ENCODE measurements at places on chromosomes 1 and 21.
A peak's percentile ranks its signal among the peaks of the same experiment; 100 is the strongest.

DNA sequence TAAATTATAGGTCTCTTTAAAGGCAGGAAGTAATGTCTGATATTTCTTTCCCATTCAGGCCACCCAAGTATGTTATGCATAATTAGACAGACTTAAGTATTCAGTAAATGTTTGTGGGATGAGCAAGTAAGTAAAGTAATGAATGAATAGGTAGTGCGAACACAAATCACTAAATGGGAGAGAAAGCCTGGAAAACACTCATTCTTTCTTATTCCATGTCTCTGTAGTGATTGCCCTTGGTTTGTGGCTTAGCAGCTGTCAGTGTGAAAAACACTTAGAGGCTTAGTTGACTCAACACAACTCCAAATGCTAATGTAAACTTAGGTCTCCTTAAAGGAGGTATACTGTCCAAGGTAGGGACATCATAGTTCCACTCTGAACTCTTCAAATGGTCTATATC lies 182.5 kb downstream of the ZC3H11B start:
- DNase-seq = no peak

- DNase-seq = no peak
Measured at GRCh38 chr1:63127376-63127775, 195.0 kb upstream of the FOXD3 start.

DNA sequence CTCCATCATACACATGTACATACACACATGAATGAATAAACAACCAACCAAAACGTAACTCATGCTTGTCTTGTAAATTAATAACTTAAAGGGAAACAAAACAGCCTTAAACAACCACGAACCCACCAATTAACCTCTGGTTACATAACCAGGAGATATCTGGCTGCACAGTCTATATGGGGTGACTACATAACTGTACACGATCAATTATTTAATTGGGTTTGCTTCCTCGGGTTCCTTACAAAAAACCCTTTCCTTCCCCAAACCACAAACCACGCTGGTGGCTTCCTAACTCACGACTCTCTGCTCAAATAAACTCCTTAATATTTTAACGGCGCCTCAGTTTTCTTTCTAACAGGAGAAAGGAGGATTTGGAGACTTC lies 744 bp downstream of the ZNF670 start:
- DNase-seq = no peak

GRCh38 chr1:205943245-205943644 lies at the start of gene SLC26A9:
SLC26A9 (minus strand) TSS chr1:205943456; CDS start chr1:205935820, 7,636 bp downstream.
- no peak for DNase-seq

DNA sequence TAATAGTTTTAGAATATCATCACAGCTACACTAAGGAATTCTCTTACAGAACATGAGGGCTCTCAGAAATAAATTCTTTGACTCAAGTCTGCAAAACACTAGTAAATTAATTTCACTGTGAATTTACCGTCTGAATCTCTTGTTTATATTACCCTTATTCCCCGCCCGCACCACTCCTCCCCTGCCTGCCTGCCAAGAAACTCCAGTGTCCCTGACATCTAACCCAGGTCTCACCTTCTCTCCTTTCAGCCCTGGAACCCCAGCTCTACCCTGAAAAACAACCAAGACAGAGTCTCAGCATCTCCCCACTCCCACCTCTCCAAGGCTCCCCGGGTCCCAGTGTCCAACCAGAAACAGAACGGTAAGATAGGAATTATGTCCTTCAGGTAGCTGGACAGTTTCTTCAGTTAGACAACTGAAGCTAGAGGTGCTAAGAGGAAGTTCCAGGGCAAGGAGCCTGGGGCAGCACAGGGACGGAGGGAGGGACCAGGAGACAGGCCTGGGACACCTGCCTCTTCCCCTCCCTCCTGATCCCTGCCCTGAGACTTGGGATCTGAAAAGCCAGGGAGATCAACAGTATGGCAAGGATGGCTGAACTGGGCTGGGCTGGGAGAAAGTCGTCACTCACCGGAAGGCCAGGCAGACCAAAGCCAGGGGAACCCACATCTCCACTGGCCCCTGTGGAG lies 15.4 kb downstream of the COL16A1 start:
- DNase-seq = no peak

- DNase-seq = no peak
Measured at GRCh38 chr21:22993822-22994574, 1995.8 kb downstream of the NCAM2 start.

DNA sequence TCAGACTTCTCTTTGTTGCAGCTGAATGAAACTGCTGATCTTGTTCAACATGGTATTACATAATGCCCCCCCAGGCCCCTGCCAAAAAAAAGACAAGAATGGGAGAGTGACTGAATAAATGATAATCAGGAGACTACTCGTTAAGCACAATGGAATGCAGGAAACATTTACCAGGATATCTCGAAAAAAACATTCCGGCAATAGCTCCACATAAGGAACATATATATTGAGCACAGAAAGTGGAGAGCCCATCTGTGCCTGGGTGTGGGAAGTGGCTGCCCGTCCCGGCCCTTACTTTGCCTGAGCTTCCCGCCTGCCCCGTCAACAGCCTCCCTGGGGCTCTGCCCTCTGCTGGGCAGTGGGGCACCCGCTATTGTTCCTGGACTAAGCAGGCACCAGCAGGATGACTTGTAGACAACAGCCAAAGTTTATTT lies 13.3 kb downstream of the TRIM11 start:
- DNase-seq = no peak

GRCh38 chr1:37846647-37847339 lies 12.6 kb downstream of the MTF1 start:
- DNase-seq = no peak

- peak; percentile 66 for DNase-seq
Measured at GRCh38 chr1:27296773-27297291, 25.1 kb upstream of the TMEM222 start.

- DNase-seq = no peak
Measured at GRCh38 chr1:66494482-66494881, 39.5 kb upstream of the SGIP1 start.

DNA sequence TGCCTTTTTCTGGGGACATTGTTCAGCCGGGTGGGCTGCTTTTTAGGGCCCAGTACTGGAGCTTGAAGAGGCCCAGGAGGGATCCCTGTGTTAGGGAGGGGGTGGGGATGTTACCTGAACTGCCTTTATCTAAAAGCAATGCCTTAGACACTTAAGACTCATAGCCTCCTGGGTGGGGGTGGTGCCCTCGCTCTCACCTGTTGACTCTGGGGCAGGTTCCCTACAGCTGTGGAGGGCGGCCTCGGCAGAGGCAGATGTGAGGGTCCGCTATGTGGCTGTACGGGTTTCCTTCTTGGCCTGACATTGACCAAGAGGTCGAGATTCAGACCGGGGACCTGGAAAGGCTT lies 716 bp downstream of the INAVA start:
- DNase-seq = no peak

- no peak for DNase-seq
Measured at GRCh38 chr21:35084869-35085268, 35.8 kb upstream of the RUNX1 start.

- DNase-seq = no peak
Measured at GRCh38 chr21:38081708-38082107, 165.5 kb upstream of the KCNJ6 start.

- DNase-seq = no peak
Measured at GRCh38 chr1:161986328-161986727, 37.3 kb downstream of the OLFML2B start.

DNA sequence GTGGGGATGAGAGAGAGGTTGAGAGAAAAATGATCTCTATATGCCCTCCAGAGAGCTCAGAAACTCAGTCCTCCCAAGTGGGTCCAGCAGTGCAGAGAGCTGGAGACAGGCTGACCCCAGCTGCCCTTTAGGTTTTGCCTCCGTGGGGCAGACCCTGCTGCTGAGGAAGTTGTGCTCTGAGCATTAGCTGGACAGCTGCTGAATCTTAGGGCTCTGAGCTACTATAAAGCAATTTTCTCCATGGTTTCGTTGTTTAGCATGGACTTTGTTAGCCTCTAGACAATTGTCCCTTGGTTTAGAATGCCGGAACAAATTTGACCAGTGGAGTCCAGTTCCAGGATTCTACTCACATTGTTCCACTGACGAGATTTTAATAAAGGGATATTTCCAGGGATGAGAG lies 22.1 kb downstream of the BATF3 start:
- DNase-seq = no peak

All from T-cell (primary cell).